AG08396 (cell line): ENCODE measurements at places on chromosomes 6 and 20.

- no peak for DNase-seq
Observed at GRCh38 chr20:11364736-11365135, 553.0 kb upstream of the BTBD3 start.

GRCh38 chr20:44776980-44777379, 31.3 kb downstream of the KCNK15 start:
- no peak for DNase-seq

- no peak for DNase-seq
Observed at GRCh38 chr20:45897692-45898091, 6.6 kb downstream of the CTSA start.

DNA sequence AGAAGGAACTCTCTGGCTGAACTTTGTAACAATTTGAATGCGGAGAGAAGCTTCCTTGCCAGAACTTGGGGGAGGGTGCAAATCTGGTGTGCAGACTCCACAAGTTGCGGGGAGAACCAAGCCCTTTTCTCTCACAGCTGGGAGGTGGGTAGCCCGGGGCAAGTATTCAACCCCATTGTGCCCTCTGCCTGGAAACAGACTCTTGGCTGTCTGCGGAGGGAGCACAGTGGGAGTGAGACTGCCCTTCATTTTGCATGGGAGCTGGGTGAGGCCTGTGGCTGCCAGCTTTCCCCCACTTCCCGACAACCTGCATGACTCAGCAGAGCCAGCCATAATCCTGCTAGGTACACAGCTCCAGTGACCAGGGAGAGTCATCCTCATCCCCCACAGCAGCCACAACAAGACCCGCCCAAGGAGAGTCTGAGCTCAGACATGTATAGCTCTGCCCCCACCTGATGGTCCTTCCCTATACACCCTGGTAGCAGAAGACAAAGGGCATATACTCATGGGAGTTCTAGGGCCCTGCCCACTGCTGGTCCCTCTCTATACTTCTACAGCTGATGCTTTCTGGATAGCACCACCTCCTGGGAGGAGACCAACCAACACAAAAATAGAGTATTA, 29.4 kb upstream of the TPD52L1 start:
- DNase-seq: no peak

- DNase-seq: no peak
Observed at GRCh38 chr6:43978473-43979346, 148.5 kb downstream of the MRPL14 start.

DNA sequence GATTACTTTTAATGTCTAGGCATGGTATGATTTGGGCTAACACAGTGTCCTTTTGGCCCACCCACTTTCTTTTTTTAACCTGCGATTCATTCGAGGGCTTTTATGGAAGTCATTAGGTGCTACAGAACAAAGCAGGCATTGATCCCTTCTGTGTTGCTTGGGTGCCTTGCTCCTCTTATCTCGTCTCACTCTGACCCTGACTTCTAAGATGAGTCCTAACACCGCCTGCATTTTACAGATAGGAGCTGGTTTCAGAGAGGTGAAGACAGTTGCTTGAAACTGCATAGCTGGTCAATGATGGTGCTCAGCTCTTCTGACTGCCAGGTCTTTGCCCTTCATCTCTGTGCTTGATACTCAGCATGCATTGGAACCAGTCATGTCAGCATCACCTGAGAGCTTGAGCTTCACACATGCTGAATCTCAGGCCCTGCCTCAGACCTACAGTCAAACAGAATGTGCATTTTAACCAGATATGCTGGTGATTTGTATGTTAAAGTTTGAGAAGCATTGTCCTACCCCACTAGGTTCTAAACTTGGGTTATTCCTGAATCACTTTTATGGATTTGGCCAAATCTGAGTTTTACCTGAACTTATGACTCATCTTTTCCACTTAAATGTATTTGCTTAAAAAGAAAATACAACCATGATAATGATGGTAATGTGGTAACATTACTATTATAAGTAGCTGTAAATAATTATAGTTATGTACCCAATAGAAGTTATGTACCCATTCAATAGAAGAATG, 142.3 kb downstream of the PLCB4 start:
- no peak for DNase-seq

GRCh38 chr20:7710440-7710839, 229.8 kb downstream of the HAO1 start:
- no peak for DNase-seq

DNA sequence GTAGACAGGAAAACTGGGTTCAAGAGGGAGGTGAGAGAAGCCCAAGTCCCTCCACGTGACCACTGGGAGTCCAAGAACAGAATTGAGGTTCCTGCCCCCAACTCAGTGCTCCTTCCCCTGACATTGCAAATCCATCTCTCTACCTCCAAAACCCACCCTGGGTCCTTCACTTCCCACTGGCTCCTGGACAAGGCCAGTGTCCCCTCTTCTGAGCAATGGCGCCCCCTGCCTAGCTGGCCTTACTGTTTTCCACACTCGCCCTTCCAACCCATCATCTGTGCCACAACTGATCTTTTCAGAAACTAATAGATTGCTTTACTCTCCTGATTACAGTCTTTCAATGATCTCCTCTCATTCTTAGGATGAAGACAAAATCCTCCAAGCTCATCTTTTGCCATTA, 200.3 kb downstream of the ANKRD60 start:
- no peak for DNase-seq

- DNase-seq: no peak
Observed at GRCh38 chr20:971346-971745, 30.8 kb downstream of the RSPO4 start.

DNA sequence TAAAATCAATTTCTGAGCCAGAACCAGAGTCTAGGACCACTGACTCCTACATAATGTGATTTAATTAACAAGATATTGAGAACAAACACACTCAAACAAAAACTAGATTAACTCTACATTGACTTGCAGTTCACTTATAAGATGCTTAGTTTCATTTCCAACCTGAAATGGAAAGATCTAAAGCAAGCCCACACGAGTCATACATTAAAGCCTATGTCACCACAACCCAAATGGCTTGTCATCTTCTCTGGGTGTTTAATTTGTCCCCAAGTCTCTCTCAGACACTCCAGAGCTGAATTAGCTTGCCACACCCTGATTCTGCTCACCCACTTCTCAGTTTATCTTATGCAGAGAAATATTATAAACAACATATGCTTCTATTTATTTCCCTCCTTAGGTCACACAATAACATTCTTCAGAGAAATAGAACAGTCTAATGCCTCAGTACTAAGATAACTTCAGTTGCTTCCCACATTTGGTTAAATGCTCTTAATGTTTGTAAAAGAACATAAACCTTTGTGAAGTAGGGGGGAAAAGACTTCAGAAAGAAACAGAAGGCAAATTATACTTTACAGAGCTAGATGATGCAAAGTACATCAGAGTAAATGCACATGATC, 8.8 kb upstream of the FBXO30 start:
- no peak for DNase-seq

DNA sequence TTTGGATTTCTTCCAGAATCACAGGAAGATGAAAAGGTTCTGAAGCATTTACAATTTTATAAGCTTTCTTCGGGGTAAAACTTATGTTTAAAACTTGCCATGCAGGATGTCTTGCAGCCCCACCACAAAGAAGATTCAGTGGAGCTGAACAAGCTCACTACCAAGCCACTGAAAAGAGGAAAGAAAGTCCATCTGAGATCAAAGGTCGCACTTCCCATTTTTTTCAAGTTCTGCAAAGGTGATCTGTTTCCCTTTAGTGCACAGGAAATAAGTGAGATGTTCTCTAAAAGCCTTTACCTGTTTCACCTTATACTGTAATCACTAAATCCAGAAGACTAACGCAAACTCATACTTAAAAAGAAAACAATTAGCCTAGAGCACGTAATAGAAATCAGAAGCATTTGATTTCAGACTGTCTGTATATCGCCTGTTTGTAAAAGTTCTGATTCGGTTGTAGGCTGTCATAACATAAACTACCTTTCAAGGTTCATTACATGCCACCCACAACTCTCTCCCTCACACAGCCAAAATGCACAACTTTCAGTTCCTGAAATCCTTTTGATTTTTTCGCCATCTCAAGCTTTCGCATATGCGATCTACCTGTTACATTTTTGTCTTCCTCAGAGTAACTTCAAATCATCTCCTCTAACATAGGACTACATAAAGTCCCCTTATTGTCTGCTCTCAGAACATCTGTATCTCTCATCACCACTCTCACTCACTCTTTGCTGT, 1.8 kb downstream of the ECHDC1 start:
- DNase-seq: no peak

DNA sequence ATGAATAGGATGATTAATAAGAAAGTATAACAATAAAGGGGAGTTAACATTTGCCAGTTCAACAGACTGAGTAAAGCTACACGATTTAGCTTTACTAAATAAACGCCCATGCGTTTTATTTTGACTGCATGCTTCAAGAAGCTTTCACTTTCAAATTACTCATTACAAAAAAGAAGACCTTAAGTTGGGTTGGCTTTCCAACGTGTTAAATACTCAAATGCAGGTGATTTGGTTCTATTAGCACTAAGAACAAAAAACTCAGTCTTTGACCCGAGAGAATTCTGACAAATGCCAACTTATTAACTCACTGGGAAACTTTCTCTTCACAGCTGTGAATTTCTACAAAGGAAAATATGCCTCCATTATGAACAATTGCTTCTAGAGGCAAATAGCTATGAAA, 24.8 kb downstream of the RNF146 start:
- DNase-seq: no peak

- DNase-seq: no peak
Observed at GRCh38 chr6:39466631-39467030, 144.1 kb upstream of the KCNK16 start.

GRCh38 chr6:124495665-124496190, 466.5 kb upstream of the RNF217 start:
- DNase-seq: no peak

DNA sequence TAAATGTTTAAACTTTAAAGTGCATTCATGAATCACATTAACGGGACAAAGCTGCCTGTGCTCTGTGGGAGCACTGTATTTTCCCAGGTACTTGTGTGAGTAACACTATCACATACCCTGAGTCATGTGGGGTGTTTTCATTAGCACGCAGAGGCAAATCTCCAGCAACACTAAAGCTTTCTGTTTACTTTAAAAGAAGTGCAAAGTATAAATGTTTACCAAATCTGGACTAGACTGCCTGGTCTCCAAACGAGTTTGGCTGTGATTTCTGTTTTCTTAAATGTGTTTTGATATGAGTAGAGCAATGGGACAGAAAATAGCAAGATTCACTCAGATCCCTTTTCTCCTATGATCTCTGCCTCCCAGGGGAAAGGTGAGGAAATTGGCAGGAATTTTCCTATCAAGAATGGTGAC, 28.8 kb upstream of the RIPPLY2 start:
- no peak for DNase-seq

DNA sequence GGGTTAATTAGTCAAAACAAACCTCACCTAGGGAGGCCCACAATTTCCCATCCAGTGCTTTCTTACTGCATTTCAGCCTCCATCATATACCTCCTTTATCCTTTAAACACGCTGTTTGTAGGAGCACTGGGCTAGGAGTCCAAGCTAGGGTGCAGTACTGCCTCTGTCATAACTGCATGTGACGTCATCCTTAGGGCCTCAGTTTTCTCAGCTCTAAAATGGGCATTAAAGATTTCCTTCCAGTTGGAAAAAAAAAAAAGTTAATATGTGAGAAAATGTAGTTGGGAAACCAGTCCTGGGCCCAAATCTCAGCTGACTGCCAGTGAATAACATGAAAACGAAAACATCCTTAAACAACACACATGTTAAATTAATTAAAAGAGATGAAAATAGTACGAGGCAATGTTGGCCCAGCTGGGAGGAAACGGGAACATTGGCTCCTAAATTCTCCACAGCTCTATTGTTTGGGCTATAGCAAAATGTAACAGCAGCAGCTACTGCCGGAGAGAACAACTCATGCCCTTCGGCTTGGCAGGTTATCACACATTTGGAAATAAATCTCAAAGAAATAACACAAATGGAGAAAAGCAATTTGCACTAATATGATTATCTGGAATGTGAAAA, 79.9 kb upstream of the CCDC167 start:
- no peak for DNase-seq

DNA sequence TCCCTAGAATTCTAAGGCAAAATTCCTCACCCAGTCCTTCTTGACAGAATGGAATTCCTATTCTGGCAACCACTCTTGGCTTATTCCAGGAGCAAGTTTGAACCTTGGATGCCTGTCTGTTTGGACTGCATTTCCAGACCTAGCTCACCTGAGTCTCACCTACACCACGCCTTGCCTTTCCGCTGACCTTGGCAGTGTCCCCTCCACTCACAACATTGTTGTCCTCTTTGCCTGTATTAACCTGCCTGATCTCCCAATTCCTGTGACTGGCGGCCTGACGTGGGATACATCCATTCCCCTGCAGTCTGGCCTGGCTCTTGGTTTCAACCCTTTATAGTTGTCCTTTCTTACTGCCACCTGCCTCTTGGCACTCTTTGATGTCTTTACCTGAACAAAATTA, 281.4 kb upstream of the SOX4 start:
- peak; percentile 33 for DNase-seq

DNA sequence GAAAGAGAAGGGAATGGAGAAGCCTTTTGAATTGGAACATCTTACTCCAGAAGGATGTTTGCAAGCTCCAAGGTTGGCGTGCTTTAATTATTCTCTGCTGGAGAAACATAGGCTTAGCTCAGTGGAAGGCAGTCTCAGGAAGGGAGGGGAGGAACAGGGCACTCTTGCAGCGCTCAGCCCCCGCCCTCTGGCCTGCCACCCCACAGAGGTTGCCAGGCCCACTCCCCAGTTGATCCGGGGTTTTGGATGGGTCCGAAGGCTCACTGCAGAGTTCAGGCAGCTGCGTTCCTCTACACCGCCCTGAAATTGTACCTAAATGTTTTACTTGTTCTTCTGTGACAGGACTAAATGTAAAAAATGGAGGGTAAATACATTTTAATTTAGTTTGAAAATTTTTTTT, 155.2 kb upstream of the DTNBP1 start:
- no peak for DNase-seq

DNA sequence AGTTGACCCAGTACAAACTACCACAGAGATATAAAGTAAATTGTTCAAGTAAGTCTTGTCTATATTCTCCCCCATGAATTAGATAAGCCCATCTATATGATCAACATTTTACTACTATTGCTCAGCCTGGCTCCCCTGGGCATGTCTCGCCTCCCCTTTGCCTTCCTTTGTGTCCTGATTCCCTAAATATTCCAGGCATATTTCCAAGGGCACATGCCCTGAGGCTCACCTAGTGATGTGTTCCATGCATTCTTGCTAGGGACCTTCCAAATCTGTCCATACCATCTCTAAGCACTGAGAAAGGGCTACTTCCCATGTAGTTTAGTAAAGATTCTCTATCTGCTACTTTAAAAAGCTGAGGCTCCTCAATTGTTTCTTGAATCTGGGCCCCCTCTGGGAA, 309.5 kb upstream of the PRND start:
- DNase-seq: no peak

- no peak for DNase-seq
Observed at GRCh38 chr20:20456741-20457140, 88.8 kb downstream of the INSM1 start.

GRCh38 chr6:56407883-56408410, 160.6 kb upstream of the COL21A1 start:
- DNase-seq: no peak

GRCh38 chr6:166907871-166908806, 48.2 kb downstream of the RNASET2 start:
- DNase-seq: no peak
